ENCODE measurements at places on chromosomes 1 and 21. TPM values are rescaled to one million over a fixed set of nuclear protein-coding genes. Genes with fewer than 3 reads are reported as not detected.

The SRP9 gene
- total RNA-seq: 154 TPM

The ZFP69 gene
- total RNA-seq: 4.4 TPM

The AMPD1 gene
- not detected for total RNA-seq

The RNPC3 gene
- 16.6 TPM for total RNA-seq

The DTL gene
- 2.9 TPM for total RNA-seq

The NLRP3 gene
- total RNA-seq: 0.24 TPM

The PARP1 gene
- 77.2 TPM for total RNA-seq

The MRAP gene
- not detected for total RNA-seq

The PPIE gene
- total RNA-seq: 26.3 TPM

The IRF2BP2 gene
- total RNA-seq: 93.4 TPM

The XCL2 gene
- total RNA-seq: not detected

The PSRC1 gene
- total RNA-seq: 3.0 TPM

The C21orf58 gene
- total RNA-seq: 2.6 TPM

The OLFML3 gene
- 264 TPM for total RNA-seq

The ARTN gene
- total RNA-seq: 1.9 TPM

The CDA gene
- total RNA-seq: 1.5 TPM

The SPTA1 gene
- total RNA-seq: not detected

The C1orf185 gene
- total RNA-seq: not detected

The C1orf50 gene
- 5.8 TPM for total RNA-seq

The REG4 gene
- total RNA-seq: not detected

The TLCD4 gene
- total RNA-seq: 0.81 TPM

The ADORA1 gene
- total RNA-seq: 5.5 TPM

The ALX3 gene
- 1.9 TPM for total RNA-seq

The RHD gene
- not detected for total RNA-seq

The ADGRL4 gene
- 2.7 TPM for total RNA-seq

The ZYG11A gene
- 2.1 TPM for total RNA-seq

The CYP2J2 gene
- 0.16 TPM for total RNA-seq

The USH2A gene
- under 0.01 TPM for total RNA-seq

The EDN2 gene
- not detected for total RNA-seq

The NCAM2 gene
- 2.4 TPM for total RNA-seq

The FOXD2 gene
- total RNA-seq: 0.24 TPM

The SLC30A10 gene
- not detected for total RNA-seq

The PGM1 gene
- 77.4 TPM for total RNA-seq

The EPHA8 gene
- not detected for total RNA-seq

The CGN gene
- total RNA-seq: not detected

The FCER1G gene
- 0.97 TPM for total RNA-seq

The CYP4A11 gene
- not detected for total RNA-seq

The RER1 gene
- 63.4 TPM for total RNA-seq

The ROR1 gene
- 10.5 TPM for total RNA-seq
